ENCODE measurements at places on chromosomes 3 and 15. TPM values are rescaled to one million over a fixed set of nuclear protein-coding genes. Genes with fewer than 3 reads are reported as not detected.

GOLGA8T gene
- 0.16 TPM for total RNA-seq

CAMP gene
- total RNA-seq: not detected

CCR8 gene
- total RNA-seq: not detected

MED12L gene
- total RNA-seq: 6.1 TPM

LOXL1 gene
- total RNA-seq: 3.4 TPM

RLBP1 gene
- total RNA-seq: 2.3 TPM

STAC gene
- total RNA-seq: 12.8 TPM

DUT gene
- 59.4 TPM for total RNA-seq

ADAMTS17 gene
- total RNA-seq: 5.1 TPM

SLC22A14 gene
- 0.31 TPM for total RNA-seq

GUCA1C gene
- not detected for total RNA-seq

TRPM1 gene
- not detected for total RNA-seq

SCAMP5 gene
- 51.3 TPM for total RNA-seq

ALG1L2 gene
- total RNA-seq: 0.62 TPM

CATSPER2 gene
- 4.2 TPM for total RNA-seq

TMEM45A gene
- total RNA-seq: 3.0 TPM

CCDC80 gene
- total RNA-seq: 5.1 TPM

SPINK8 gene
- not detected for total RNA-seq

LRRC2 gene
- total RNA-seq: 7.8 TPM

ATOSA gene
- total RNA-seq: 52.4 TPM

DLL4 gene
- total RNA-seq: 4.8 TPM

GOLGA6L10 gene
- total RNA-seq: 3.1 TPM

HEMK1 gene
- total RNA-seq: 6.9 TPM

LSAMP gene
- 47.3 TPM for total RNA-seq

CFAP92 gene
- 2.2 TPM for total RNA-seq

CP gene
- total RNA-seq: 1.7 TPM

LNP1 gene
- 6.4 TPM for total RNA-seq

Measured in occipital lobe (tissue), 3 donors.